ENCODE measurements at places on chromosomes 4 and X.

DNA sequence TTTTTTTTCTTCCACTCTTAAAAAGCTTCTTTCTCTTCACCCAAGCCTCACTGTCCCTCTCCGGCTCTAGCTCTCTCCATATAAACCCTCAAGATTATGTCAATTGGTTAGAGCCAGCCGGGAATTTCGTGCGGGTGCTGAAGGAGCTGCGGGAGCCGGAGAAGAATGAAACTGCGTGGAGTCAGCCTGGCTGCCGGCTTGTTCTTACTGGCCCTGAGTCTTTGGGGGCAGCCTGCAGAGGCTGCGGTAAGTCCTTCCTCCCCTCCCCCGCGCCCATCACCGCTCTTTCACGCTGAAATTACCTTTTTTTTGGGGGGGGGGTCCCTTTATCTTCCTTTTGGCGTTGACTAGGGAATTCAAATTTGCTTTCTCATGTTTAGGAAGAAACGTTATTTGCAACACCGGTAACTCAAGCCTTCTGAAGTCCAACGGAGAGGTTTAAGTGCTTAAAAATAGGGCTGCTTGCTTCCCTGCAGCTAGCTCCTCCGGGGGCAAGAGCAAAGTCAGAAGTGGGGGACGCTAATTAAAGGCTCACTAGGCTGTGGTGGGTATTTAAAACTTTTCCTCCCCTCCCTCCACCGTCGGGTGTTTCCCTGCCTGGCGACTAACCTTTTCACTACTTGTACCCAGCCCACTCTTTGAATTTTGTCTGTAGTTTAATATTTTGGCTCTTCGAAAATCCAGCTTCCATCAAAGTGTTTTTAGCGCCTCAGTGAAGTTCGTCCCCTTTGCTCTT, 491 bp downstream of the COL4A5 start:
- peak; percentile 23 for DNase-seq

DNA sequence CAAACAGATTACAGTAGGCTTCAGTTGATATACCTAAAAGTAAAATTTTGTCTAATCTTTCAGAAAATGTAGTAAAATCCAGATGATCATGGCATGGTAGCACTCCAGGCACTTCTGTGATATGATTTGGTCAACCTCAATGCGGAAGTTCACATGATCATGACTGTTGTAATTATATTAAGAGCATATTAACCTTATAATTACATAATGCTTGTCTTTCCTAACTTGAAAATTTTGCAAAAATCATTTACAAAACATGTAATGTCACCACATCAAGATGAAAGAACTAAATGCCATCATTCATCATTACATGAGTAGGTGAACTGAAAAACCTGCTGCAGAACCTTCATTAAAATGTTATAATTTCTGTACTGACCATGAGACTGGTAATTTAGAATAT, 88.1 kb downstream of the MBNL3 start:
- DNase-seq, result no peak

DNA sequence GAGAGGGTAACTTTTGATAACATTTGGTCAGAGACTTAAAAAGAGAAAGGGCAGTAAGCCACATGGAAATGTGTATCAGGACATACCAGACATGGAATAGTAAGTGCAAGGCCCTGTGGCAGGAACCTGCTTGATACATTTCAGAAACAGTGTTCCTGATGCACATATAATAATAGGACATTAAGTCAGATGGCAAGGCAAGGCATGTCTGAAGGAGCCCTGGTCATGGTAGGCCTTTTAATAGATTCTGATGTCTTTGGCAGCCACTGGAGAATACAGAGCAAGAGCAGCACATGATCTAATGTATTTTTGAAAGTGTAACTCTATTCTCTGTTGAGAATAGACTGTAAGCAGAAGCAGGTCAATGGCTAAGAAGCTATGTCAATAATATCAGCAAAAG, 279.7 kb downstream of the CAMK2D start:
- DNase-seq, result peak; percentile 60

- DNase-seq, result no peak
These were observed 11.9 kb upstream of the SLC9A7 start for GRCh38 chrX:46770817-46771163.

DNA sequence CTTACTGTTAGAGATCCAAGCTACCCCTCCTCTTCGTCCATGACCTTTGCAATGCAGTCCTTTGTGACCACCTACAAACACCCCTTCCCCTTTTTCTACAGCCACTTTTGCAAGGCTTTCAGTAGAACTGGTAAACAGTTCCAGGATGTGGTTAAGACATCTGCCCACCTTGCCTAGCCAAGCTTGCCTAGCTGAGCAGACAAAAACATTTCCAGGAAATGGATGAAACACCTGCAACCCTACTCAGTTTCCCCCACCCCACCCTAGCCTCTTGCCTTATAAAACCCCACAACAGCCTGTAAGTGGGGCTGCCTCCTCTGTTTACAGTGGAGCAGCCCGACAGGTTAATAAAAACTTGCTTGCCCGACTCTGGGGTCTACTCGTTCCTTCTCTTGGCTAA, 133.8 kb downstream of the ZC4H2 start:
- DNase-seq, result no peak

- no peak for DNase-seq
These were observed 117.7 kb upstream of the SLC6A14 start for GRCh38 chrX:116318672-116319071.

- DNase-seq, result peak; percentile 20
These were observed 161.1 kb downstream of the FBXW7 start for GRCh38 chr4:152374606-152375285.

All from muscle of leg (tissue), 16 donors.